ENCODE measurements at places on chromosomes 5 and 9. TPM values are rescaled to one million over a fixed set of nuclear protein-coding genes. Genes with fewer than 3 reads are reported as not detected.

DNA sequence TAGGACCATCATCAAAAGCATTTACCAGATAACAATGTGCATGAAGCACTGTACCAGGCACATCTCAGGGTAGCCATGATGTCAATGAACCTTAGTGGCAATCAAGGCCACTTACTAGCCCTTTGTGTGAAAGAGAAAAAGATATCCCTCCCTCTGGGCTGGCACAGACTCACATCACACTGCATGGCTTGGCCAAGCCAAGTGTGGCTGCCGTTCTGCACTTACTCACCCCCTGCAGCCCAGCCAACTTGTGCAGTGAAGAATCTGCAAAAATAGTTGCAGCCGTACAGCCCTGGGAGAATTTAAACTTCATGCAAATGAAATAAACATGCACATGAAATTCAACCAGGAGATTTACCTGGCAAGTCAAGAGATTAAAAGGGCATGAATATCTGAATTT is 333.5 kb downstream of the DEPDC1B start:
- DNase-seq: no peak

DNA sequence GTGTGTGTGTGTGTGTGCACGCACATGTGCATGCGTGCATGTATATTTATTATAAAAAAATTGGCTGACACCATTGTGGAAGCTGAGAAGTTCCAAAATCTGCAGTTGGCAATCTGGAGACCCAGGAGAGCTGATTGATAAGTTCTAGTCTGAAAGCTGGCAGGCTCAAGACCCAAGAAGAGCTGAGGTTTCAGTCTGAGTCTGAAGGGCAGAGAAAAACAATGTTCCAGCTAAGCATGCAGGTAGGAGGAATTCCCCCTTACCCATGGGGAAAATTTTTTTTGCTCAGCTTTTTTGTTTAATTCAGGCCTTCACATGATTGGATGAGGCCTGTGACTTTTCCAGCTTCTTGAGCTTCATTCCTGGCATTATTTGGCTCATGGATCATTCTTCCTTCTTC is 31.2 kb upstream of the ACTBL2 start:
- DNase-seq: no peak

Gene ESM1
- total RNA-seq: not detected

- DNase-seq: no peak
Measured at GRCh38 chr5:125695996-125696655, 727.1 kb upstream of the GRAMD2B start.

Gene MYOZ3
- total RNA-seq: 11.6 TPM

- no peak for DNase-seq
Measured at GRCh38 chr5:14599476-14600127, 18.0 kb downstream of the OTULINL start.
